ENCODE measurements at places on chromosomes 4 and X.

DNA sequence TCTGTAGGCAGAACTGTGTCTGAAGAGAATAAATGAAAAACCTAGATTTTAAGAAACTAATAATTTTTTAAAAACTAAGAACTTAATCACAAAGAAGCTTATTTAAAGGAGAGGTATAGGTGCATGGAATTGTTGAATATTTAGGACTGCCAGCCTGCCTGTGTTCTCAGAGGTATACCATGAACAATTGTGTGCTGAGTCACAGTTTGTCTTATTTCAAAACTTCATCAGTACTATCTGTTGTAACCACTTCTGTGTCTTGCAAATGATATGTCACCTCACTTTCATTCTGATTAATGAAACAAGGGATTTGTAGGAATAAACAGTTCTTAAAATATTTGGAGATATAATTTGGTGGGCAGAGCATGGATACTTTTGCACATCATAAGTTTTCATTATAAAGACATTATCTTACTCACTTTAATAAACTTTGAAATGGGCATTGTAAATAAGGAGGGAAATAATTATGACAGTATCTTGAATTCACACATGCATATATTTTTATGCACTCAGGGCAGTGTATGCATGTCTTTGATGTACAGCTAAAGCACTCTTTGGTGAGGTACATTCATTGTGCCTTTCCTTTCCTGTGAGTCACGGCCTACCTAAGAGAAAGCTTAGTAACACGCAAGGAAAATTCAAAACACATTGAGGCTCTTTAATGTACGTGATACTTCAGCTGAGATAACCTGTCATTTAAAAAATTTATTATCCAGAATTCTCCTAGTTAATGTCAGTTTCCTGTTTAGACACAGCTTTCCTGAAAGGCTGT lies 31.7 kb downstream of the STOX2 start:
- no peak for DNase-seq

GRCh38 chrX:48461830-48462229 lies 8.2 kb downstream of the SLC38A5 start:
- DNase-seq: no peak

DNA sequence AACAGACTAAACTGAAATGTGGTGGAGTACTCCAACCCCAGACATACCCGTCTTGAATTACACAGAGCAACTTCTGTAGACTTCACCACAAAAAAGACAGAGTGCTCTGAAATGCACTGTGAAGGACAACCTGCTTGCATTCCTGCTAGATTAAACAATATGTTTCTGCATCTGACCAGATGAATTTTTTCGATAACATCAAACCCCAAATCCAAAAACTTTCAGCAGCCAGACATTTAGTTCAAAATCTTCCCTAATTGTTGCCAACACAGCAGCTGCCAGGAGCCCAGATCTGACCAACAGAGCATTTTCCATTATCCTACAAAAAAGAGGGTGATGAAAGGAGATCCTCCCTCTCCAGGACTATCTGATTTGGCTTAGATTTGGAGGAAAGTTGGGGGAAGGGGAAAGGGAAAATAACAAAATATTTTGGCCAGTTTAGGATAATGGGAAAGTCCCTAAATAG lies 356.5 kb downstream of the PDGFC start:
- DNase-seq: no peak

DNA sequence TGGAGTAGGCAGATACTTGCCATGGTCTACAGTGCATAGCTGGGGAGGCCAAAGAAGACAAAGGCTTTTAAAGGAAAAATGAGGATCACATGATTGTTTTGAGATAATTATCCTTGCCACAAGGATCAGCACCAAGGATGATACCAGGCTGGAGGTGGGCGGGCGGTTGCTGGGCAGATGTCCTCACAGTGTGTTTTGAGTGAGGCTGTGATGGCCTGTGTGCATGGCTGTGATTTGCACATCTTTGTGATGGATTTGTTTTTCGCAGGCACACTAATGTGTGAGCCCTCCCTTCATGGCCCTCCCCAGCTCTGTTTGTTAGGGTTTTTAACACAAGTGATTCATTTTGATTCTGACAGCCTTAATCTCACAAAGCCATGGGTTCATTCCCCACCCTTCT lies 46.8 kb downstream of the RGS12 start:
- DNase-seq: no peak

- no peak for DNase-seq
These were observed 21.4 kb downstream of the MAOB start for GRCh38 chrX:43860646-43861370.

GRCh38 chrX:45992402-45993123 lies 552.7 kb downstream of the ZNF674 start:
- no peak for DNase-seq
